Dermis blood vessel endothelial cell (primary cell): ENCODE measurements at places on chromosomes 12 and 14. TPM values are rescaled to one million over a fixed set of nuclear protein-coding genes. Genes with fewer than 3 reads are reported as not detected.

PTCSC3 gene
- total RNA-seq: not detected in 2 replicates

RND1 gene
- total RNA-seq: 3.4 and 10.9 TPM in 2 replicates

SYT1 gene
- total RNA-seq: 9.4 and 9.7 TPM in 2 replicates

CIROP gene
- not detected in 2 replicates for total RNA-seq

FOXN4 gene
- not detected in 2 replicates for total RNA-seq

PCNX1 gene
- 33.4 and 49.0 TPM in 2 replicates for total RNA-seq

CEBPE gene
- total RNA-seq: not detected in 2 replicates

TOMM20L gene
- not detected in 2 replicates for total RNA-seq

CMA1 gene
- total RNA-seq: not detected in 2 replicates

PPP1R36 gene
- 0.68 and 1.3 TPM in 2 replicates for total RNA-seq

LALBA gene
- total RNA-seq: not detected in 2 replicates

FOS gene
- 8.2 and 127 TPM in 2 replicates for total RNA-seq

GDF3 gene
- 2.2 and 2.9 TPM in 2 replicates for total RNA-seq

ABHD4 gene
- 14.3 and 19.3 TPM in 2 replicates for total RNA-seq

CLEC14A gene
- total RNA-seq: 303 and 344 TPM in 2 replicates

SLC5A8 gene
- total RNA-seq: not detected in 2 replicates

IKZF4 gene
- total RNA-seq: 0.70 and 1.4 TPM in 2 replicates

COX8C gene
- 0.23 TPM in 1 of 2 replicates, not detected in the other for total RNA-seq

LAG3 gene
- under 0.01 and 0.05 TPM in 2 replicates for total RNA-seq

ESR2 gene
- total RNA-seq: 0.34 and 0.56 TPM in 2 replicates

KRT1 gene
- not detected in 2 replicates for total RNA-seq

SEC23A gene
- 366 and 370 TPM in 2 replicates for total RNA-seq

ANKRD33 gene
- total RNA-seq: 0.19 TPM in 1 of 2 replicates, not detected in the other

FAM161B gene
- 3.2 and 3.4 TPM in 2 replicates for total RNA-seq

TRMT5 gene
- 10.7 and 13.1 TPM in 2 replicates for total RNA-seq
